ENCODE measurements at places on chromosomes 6 and 20.

DNA sequence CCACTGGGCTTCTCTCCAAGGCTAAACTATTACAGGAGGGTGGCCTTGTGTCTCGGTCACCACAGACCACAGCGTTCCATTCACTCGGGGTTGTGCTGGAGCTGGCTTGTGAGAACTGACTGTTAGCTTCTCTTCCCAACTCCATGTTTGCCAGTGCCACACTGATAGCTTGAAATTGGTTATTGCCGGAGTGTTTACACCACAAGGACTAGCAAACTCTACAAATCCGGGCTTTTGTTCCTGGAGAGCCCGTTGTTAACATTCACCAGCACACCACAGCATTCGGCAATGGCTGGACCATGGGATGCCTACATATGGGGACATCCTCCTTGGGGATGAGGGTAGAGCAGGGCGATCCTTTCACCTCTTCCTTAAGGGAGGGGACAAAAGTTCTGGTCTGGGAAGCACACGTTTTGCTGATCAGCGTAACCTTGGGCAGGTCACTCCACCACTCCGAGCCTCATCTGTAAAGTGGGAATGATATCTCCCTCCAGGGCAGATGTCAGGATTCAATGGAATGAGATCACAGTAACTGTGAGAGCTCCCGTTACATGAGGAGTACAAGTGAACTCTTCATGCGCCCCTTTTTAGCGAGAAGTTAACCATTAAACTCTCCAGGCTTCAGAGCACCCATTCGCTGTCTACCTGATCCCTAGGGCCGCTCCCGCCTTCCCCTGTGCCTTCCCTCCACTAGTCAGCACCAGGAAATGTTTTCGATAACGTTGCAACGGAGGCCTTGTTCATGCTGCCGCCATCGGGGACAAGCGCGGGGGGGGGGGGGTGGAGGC is 41.7 kb upstream of the TTPAL start:
- DNase-seq, result no peak

DNA sequence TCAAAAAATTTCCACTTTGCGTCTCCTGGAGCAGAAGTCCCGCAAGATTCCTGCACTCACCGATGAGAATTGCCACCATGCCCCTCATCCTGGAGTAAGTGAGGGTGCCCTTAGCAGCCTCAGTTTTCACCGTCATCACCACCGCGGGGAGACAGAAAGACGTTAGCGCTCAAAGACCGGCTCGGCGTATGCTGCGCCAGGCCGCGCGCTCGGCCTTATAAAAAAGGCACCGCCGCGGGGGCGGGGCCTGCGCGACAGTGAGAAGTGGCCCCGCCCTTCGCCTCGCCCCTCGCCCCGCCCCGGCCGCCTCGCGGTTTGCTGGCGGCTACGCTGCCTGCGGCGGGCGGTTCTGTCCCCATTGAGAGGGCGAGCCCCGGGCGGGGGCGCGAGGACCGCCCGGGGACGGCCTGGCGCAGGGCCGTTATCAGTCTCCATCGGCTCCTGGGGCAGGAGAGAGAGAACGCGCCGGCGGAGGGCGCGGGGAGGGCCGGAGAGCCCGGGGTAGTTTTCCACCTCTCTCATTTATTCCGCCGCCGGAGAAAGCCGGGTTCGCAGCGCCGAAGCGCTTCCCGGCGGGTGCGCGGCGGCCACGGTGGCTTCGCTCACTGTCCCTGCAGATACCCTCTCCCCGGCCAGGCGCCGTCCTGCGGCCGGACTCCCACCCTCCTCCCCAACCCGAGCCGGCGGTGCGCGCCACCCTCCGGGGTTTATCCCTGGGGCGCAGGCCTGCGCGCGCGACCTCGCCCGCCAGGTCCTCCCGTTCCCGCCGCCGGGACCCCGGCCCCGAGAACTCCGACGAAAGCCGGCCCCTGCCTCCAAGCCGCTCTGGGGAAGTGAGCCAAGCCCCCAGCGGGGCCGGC is 122.5 kb upstream of the SLC2A12 start:
- DNase-seq, result peak; percentile 95

- peak; percentile 80 for DNase-seq
Observed at GRCh38 chr20:56826705-56827665, 197.9 kb downstream of the TFAP2C start.

- DNase-seq, result no peak
Observed at GRCh38 chr20:46291401-46291800, 16.9 kb downstream of the CDH22 start.

- DNase-seq, result peak; percentile 57
Observed at GRCh38 chr6:120826253-120826652, 508.0 kb downstream of the TBC1D32 start.

DNA sequence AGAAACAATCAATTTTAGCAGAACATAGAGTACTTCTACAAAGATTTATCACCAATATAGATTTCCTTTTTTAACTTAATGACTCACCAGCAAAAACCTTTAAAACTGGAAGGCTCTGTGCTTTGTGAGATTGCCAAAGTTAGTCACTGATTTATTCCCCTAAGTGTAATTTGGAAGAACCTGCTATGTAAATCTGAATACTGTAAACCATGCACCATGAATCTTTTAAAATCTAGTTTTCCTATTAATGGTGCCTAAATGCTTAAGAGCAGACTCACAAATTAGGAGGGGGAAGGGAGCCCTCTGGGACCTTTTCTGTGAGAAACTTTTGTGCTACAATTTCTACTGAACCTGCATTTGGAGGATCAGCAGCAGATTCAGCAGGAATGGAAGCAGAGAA is 57.8 kb upstream of the PNRC1 start:
- DNase-seq, result no peak

DNA sequence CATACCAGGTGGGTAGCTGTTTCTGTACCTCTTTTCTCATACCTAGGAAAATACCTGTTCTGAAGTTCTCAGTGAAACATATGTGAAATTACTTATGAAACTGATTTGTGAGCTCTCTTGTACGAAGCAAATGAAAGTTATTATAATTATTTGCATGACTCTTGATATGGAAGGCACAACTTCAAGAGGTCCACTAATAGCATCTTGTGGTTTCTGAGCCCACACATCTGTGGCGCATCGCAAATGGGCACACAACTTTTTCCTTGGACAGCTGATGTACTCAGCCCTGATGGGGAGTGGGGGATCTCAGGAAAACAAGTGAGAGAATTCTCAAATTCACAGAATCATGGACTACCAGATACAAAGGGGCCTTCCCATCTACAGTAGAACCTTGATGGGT is 432.3 kb downstream of the CD83 start:
- no peak for DNase-seq

DNA sequence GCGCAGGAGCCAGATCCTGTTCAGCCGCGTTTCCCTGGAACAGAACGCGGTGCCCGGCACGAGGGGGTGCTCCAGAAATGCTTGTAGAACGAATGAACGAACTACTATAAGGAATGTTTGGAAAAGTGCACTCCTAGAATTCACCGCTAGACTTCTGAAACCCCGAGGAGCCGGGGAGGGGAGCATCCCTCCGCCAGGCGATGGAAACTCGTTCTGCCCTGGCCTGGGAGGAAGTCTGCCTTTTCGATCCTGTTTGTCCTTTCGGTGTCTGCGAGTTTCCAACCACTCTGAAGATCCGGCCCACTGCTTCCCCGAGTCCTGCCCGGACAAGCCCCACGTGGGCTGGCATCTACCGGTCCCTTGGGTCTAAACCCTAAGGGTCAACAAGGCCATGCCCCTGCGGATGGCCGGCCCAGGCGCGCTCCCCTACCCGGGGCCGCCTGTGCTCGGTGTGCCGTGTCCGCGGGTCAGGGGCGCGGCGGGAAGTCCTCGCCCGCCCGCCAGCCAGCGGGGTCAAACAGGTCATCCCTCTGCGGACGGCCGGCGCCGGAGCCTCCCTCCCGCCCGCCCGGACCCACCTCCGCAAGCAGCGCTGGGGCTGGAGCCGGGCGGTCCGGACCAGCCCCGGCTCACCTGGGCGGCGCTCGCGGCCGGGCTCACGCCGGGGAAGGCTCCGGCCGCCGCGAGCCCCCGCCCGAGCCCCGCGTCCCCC is 526 bp downstream of the SULF2 start:
- DNase-seq, result peak; percentile 80

- no peak for DNase-seq
Observed at GRCh38 chr6:128307671-128308070, 212.7 kb downstream of the PTPRK start.

DNA sequence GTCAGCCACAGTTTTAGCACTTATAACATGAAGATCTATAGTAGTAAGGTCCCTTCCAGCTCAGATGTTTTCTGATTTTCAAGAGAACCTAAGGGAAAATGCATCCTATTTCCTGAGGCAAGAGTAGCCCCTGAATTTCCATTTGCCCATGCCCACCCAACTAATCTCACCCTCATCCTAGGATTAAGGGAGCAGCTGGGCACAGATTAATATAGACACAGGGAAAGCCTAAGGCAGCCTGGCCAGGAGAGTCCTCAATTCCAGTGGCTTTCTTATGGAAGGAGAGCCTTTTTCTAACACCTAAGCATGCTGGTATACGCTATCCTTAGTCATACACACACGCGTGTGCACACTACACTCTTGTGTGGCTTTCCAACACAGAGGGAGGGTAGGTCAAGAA is 1.5 kb downstream of the APOBEC2 start:
- peak; percentile 29 for DNase-seq

GRCh38 chr6:8229915-8230756 is 127.8 kb upstream of the EEF1E1 start:
- DNase-seq, result peak; percentile 96

GRCh38 chr6:90139272-90139817 is 157.3 kb downstream of the BACH2 start:
- no peak for DNase-seq

GRCh38 chr6:63571361-63572043 is 778 bp upstream of the LOC128125822 start:
- DNase-seq, result peak; percentile 82

- peak; percentile 97 for DNase-seq
Observed at GRCh38 chr20:10511509-10512251, 76.6 kb downstream of the SLX4IP start.

DNA sequence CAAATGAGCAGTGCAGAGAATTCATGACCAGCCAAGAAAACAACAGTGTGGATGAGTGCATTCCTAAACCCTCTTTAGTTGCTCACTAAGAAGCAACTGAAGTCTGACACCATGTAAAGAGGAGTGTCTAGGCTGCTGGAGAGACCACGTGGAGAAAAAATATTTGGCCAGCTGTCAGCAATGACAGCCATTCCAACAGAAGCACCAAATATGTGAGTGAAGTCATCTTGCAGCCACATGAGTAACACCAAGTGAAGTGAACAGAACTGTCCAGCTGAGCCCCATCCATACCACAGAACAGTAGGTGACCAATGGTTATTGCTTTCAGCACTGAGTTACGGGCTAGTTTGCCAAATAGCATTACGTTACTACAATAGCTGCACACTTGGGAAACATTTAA is 89.4 kb downstream of the TBXT start:
- DNase-seq, result no peak

DNA sequence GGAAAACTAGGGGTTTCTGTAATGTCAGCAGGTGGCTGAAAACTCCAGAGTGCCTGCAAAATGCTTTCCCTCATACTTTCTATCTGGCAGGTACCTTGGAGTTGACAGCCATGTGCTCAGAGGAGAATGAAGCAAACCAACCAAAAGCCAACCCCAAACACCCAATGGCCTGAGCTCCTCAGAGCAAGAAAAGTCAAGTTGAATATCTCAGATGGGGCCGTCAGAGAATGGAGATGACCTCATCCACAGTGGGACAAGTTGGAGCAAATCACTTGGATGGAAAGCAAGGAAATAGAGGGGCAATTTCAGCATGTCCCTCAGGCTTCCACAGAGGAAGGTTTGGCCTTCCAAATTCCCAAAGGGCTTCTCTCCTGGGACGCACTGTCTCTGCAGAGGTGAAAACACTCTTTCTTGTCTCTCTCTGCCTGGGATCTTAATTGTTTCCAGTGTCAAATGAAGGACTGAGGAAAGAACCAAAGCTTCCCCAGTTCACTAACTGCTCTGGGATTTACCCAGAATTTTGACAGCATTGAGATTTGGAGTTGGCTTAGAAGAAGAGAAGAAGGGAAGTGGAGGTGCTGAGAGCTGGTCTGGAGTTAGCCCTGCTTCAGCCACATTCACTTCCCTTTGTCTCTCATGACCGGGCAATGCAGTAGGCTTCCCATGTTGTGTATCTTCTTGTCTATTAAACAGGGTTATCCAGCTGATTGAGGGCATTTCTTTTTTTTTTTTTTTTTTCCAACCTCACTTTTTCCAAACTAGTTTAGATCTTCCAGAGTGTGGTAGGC is 42.2 kb downstream of the PRND start:
- peak; percentile 31 for DNase-seq

GRCh38 chr6:118283766-118284165 is 264.3 kb upstream of the PLN start:
- no peak for DNase-seq

- no peak for DNase-seq
Observed at GRCh38 chr6:1553562-1554083, 56.1 kb upstream of the FOXC1 start.

DNA sequence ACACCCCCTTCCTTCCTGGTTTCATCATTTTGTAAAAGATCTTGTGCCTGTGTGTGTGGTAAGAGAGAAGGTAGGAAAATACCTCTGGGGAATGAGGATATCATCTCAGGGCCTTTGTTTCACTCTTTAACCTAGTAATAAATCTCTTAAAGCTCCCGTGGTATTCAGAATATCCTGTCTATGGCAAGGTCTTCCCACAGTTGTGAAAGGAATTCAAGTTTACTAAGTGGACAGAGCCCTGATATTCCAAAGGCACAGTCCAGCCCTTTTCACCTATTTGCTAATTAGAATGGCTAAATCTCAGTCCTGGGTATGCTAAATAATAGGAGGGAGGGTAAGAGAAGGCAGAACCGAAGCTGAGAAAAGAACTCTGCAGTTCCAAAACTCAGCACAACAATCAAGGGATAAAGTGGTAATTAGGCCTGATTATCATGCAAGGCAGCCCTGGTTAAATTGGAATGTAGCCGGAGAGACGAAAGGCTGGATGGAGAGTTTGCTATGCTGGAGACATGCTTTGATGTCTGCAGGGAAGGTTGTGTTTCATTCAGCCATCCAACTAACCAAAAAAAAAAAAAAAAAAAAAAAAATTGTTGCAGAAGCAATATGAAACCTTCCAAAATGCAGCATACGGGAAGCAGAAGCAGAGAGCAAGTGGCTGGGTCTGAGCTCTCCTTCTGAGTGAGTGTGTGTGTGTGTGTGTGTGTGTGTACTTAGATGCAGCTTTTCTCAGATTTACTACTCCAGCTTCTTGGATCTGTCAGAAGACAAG is 28.5 kb upstream of the PIM1 start:
- DNase-seq, result peak; percentile 86

GRCh38 chr6:135173989-135174484 is 7.1 kb upstream of the MYB start:
- DNase-seq, result no peak

DNA sequence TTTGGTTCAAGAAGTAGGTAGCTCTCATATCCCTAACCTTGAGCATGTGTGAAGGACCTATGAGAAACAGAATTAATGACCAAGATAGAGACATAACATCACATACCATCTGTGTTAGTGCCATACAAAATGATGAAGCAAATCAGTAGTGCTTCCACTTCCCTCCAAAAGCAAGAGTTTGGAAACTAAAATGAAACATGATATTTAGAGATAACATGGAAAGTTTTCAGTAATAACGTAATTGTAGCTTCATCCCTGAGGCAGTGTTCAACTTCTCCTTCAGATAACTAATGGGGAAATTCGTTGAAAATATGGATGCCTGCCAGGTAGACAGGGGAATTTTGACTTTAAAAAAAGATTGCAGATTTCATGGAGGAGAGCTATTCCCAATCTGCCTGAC is 248.4 kb upstream of the IRAK1BP1 start:
- no peak for DNase-seq

- no peak for DNase-seq
Observed at GRCh38 chr6:168700880-168701279, 259.9 kb downstream of the SMOC2 start.

All from islet precursor cell (in vitro differentiated cells).